Activated naive CD8-positive, alpha-beta T cell treated with anti-CD3 and anti-CD28 coated beads, Interleukin-2, amount 10 ng/mL, durations not matched to agents 7 days and 5 days (primary cell): ENCODE measurements at places on chromosomes 3 and 15. TPM values are rescaled to one million over a fixed set of nuclear protein-coding genes. Genes with fewer than 3 reads are reported as not detected.

PTPRG gene
- total RNA-seq: not detected

DNA sequence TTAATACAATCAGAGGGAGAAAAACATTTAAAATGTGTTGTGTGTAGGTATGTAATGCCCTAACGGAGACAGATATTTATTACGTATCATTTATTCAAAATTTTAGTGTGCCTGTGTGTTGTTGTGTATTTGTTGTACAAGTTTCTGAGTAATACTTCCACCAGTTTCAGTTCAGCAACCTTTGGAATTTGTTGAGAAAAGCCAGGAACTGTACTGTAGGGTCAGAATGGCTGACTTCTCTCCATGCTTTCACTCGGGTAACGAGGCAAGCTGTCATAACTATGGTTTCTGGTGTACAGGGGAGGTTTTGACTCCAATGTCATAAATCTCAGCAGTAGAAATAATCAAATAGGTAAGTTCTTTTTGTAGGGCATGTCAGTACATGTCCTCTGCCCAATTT, 23.8 kb upstream of the CNTN6 start:
- H3K27me3 ChIP-seq: no peaks in the 10 kb centered on the region
- H3K27ac ChIP-seq: no peak overlapping the region
- H3K4me3 ChIP-seq: no peak overlapping the region
- H3K36me3 ChIP-seq: no peaks in the 10 kb centered on the region
- DNase-seq: no peak
- H3K4me1 ChIP-seq: no peaks in the 10 kb centered on the region

- no peak overlapping the region for H3K27ac ChIP-seq
- DNase-seq: no peak
- peaks cover 4% of the 10 kb centered on the region for H3K27me3 ChIP-seq
- no peaks in the 10 kb centered on the region for H3K36me3 ChIP-seq
- no peaks in the 10 kb centered on the region for H3K4me1 ChIP-seq
- H3K4me3 ChIP-seq: no peak overlapping the region
Measured at GRCh38 chr3:110933821-110934426, 137.7 kb upstream of the NECTIN3 start.

DNA sequence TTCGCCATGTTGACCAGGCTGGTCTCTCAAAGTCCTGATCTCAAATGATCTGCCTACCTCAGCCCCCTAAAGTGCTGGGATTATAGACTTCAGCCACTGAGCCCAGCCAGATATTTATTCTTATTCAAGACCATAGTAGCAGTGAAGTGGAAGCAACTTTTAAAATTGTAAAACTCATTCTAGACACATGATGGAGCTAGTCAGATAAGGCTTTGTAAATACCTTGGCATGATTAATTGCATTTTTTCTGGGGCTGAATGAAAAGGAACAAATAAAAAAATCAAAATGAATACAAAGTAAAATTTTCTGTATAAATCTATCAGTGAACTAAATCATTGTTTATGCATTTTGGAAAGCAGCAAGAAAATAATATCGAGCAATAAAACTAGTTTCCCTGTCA, 4.1 kb upstream of the MYO1E start:
- H3K36me3 ChIP-seq: peaks cover 8% of the 10 kb centered on the region
- H3K27ac ChIP-seq: no peak overlapping the region
- peaks cover 46% of the 10 kb centered on the region for H3K27me3 ChIP-seq
- no peak for DNase-seq
- peaks cover 22% of the 10 kb centered on the region for H3K4me1 ChIP-seq

- H3K4me3 ChIP-seq: no peak overlapping the region
- no peaks in the 10 kb centered on the region for H3K4me1 ChIP-seq
- H3K27ac ChIP-seq: no peak overlapping the region
- H3K36me3 ChIP-seq: no peaks in the 10 kb centered on the region
- H3K27me3 ChIP-seq: peaks cover 9% of the 10 kb centered on the region
- DNase-seq: no peak
Measured at GRCh38 chr3:127368186-127369032, 80.6 kb upstream of the PRR20G start.
